Stimulated activated CD4-positive, alpha-beta T cell treated with anti-CD3 and anti-CD28 coated beads, Interleukin-4, amount 100 ng/mL, for 4 hours (primary cell): ENCODE measurements at places on chromosomes 7 and 10.

DNA sequence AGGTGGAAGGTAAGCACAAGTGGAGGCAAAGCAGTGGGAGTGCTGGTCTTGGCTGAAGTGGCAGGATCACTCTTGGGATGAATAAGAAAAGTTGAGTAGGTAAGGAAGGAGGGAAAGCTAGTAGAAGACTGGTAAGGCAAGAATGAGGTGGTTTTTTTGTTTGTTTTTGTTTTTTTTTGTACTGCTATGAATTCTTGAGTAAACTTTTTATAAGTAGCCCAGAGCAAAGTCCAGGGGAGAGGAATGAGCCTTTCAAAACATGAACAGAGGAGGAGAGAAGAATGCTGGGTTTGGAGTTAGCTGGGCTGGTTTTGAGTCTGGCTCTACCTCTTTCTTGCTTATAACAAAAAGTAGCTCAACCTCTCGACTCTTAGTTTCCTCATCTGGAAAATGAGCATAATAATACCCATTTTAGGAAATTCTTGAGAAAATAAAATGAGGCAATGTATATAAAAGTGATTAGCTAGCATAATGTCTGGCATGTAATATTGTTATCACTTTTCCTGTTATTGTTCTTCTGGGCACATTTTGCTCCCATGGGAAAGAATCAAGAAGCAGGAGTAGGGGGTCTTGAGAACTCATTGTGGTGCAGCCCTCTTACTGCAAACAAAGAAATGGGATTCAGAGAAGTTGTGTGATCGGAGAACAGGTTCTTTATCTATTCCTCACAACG is 24.1 kb upstream of the LRRC17 start:
- no peak for DNase-seq

DNA sequence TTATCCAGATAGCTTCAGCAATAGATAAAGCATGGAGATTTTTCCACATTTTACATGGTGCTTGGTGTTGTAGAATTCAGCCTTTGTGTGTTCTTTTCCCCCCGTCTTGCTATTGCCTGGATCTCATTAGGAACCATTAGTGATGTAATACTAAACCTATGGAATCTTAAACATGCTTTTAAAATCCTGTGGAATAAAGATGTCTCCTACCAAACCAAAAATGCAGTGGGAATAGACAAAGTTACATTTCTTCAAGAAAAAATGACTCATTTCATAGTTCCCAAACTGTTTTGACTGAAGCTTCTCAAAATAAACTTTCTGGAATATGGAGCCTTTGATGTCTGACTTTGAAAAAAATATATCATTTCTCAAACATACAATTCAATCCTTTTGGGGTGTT is 44.0 kb downstream of the CALD1 start:
- no peak for DNase-seq

DNA sequence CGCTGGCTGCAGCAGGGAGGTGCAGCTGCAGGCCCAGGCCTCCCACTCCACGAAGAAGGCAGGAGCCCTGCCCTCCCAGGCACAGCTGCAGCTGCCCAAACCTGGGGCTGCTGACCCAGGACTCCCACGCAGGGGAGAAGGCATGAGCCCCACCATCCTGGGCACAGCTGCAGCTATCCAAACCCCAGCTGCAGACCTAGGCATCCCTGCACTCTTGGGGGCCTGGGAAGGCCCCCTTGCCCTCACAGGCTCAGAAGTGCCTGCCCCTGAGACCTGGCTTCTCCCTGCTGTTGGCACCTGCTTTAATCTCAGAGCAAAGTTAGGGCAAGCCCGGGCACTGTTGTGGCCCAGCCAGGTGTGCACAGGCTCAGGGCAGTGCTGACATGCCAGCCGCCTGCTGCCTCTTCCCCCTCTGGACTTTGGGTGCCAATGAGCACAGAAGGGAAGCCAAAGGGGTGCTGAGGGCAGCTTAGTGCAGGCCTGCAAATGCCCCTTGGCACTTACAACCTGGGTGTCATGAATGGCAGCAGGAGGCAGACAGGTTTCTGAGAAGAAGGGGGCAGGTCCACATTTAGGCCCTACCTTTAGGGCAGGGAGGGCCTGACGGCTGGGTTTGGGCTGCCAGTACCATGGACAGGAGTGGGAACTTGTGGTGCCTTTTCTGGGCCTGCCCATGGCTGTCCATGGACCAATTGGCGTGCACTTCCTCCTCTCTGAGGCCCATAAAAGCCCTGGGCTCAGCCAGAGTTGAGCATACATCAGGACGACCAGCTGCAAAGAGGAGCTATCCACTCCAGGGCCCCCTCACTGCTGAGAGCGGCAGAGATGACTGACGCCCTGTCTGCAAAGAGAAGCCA is 31.1 kb downstream of the CRTAC1 start:
- no peak for DNase-seq

DNA sequence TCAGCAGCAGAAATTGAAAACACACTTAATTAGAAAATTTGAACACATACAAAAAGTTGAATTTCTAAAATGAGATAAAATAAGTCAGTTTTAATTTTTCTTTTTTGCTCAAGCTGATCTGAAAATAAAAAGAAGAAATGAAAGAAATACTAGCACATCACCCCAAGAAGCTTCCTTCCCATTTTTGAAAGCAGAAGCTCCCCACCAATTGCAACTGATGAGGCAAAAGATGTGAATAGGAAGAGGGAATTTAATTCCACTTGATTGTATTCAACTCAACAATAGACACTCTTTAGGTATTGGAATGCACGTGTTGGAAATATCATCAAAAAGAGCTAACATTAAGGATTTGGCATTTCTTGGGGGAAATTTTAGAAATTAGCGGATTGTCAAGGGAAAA is 175.8 kb downstream of the TRIL start:
- DNase-seq = no peak

GRCh38 chr10:58180666-58181065 is 87.0 kb downstream of the IPMK start:
- DNase-seq = no peak

GRCh38 chr7:151429237-151429559 is 10.7 kb downstream of the CRYGN start:
- no peak for DNase-seq
